Putamen (tissue), 1 donor: ENCODE measurements at places on chromosomes 5 and 9.

DNA sequence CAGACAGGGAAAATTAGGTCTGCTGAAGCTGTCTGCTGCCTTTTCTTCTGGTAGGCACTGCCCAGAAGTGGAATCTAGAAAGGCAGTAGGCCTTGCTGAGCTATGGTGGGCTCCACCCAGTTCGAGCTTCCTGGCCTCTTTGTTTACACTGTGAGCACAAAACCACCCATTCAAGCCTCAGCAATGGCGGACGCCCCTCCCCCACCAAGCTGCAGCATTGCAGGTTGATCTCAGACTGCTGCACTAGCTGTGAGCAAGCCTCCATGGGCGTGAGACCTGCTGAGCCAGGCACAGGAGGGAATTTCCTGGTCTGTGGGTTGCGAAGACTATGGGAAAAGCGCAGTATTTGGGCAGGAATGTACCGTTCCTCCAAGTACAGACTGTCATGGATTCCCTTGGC lies 18.5 kb downstream of the AGTPBP1 start:
- peak; percentile 41 for DNase-seq

DNA sequence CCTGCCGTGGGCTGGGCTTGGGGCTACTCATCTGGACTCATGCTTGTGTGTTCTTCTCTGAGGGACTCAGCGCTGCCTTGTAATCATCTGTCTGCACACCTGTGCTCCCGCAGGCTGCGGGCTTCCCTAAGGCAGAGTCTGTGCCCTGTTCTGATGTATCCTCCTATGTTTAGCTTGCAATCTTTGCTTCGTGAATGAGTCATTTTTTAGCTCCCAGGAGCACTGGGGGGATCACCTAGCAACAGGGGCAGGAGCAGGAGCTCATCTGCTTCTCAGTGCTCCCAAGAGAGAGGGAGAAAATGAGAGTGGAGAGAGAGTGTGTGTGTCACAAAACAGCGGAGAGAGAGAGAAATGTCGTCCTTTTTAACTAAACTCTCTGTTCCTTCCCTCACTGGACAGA lies 202.4 kb upstream of the ZNF618 start:
- DNase-seq = no peak

DNA sequence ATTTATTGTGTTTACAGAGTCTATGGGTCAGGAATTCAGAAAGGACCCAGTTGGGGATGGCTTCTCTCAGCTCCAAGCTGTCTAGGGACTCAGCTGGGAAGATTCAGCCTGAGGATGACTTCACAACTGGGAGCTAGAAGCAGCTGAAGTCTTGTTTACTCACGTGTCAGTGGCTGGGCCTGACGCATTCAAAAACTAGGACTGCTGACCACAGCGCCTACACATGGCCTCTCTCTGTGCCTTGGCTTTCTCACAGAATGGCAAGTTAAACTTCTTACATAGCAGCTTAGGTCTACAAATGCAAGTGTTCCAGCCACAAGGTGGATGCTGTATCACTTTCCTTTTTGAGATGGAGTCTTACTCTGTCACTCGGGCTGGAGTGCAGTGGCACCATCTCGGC lies 16.3 kb upstream of the PPP2CA start:
- DNase-seq = peak; percentile 53

DNA sequence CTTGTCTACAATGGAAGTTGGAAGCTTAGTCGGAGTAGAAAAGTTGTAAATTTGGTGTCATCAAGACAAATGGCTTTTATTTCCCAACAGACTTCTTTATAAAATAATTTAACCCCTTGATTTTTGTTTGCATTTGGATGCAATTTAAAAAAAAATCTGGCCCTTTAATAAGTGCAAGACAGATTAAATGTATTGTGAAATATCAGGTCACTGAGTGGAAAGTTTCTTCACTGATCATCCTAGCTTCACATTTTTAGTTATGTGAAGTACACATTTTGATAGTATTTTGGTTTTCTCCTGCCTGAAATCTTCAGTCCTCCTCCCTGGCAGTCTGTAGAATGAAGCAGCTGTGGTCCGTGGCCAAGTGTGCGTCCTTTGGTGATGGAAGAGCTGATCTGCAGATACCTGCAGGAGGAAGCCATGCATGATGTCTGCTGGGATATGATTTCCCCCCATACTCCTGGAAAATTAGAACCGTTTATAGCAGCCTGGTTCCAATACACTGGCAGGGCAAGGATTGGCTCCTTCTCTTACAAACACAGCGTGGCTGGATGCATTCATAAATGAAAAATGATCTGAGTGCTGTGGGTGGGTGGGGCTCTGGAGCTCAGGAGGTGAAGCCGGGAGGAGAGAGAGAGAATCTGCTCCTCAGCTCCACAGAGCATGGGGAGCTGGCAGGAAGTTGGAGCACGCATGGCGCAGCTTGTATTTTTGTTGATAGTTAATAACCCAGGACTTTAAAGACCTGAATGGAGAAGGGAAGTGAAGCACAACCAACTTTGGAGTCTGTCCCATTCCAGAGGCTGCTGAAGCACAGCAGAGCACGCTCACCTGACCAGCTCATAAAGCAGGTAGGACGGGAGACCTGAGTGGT lies 238.4 kb downstream of the GOLPH3 start:
- DNase-seq = no peak

DNA sequence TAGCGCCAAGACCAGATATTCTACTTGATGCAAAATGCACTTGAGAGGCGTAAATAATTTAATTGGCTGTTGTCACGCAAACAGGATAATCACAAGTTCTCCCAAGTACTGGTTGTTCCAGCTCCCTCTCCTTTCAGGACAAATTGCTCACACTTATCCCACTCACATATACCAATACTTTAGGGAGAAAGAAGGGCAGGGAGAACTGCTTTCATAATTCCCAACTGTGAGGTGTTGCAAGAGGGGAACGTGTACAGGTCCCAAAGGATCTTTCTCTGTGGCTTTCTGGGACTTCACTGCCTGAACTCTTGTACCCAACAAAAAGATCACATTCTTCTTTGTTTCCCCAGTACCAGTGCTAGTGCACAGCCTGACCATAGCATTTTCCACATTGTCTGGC lies 21.5 kb upstream of the TGFBI start:
- DNase-seq = no peak
